CD4-positive, alpha-beta T cell (primary cell): ENCODE measurements at places on chromosomes 2 and 18.
A peak's percentile ranks its signal among the peaks of the same experiment; 100 is the strongest.

DNA sequence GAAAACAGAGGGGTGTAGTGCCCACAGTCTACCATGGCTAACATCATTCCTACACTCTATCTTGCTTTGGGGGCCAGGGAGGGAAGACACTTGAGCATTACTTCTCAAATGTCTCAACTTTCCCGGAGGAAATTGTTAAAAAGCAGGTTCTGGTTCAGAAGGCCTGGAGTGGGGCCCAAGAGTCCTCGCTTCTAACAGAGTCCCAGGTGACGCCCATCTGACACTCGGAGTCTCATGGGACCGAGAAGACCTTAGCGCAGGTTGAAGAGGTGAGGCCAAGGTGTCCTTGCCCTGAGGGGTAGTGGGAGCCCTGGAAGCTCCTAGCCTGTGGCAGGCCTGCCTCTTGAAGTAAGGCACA, 40.1 kb downstream of the ZFP36L2 start:
- no peak overlapping the region for H3K27ac ChIP-seq
- DNase-seq, result no peak
- H3K36me3 ChIP-seq, result no peaks in the 10 kb centered on the region

GRCh38 chr18:61900504-61901281, 7.9 kb upstream of the RNF152 start:
- no peak for DNase-seq
- H3K27ac ChIP-seq, result no peak overlapping the region
- H3K4me1 ChIP-seq, result no peaks in the 10 kb centered on the region
- H3K4me3 ChIP-seq, result no peak overlapping the region

- H3K27ac ChIP-seq, result no peak overlapping the region
- no peaks in the 10 kb centered on the region for H3K27me3 ChIP-seq
- no peaks in the 10 kb centered on the region for H3K36me3 ChIP-seq
- no peak overlapping the region for H3K4me3 ChIP-seq
- no peak for DNase-seq
- H3K4me1 ChIP-seq, result no peaks in the 10 kb centered on the region
These were observed 69.5 kb upstream of the TMEM18 start for GRCh38 chr2:746697-747096.

GRCh38 chr2:218894151-218894879, 13.7 kb downstream of the WNT10A start:
- peaks cover under 1% of the 10 kb centered on the region for H3K27me3 ChIP-seq
- DNase-seq, result no peak
- H3K4me1 ChIP-seq, result peaks cover 73% of the 10 kb centered on the region
- peaks cover 3% of the 10 kb centered on the region for H3K36me3 ChIP-seq
- H3K4me3 ChIP-seq, result no peak overlapping the region

DNA sequence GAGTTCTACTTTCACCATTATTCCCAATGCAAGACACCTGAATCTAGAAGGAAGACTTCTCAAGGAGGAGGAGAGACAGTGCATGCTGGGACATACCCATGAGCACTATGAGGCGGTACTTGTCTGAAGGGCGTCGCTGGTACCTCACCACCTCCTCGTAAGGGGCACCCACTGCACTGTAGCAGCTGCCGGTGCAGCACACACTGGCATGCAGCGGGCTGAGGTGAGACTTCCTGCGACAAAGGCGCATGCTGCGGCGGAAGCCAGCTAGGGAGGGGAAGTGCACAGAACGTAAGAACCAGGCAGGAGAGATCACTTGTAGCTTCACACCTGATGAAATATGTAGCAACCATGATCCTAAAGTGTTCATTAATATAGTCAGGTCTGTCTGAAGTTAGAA, 12.8 kb upstream of the TMEM237 start:
- no peaks in the 10 kb centered on the region for H3K4me1 ChIP-seq
- DNase-seq, result peak; percentile 27
- H3K4me3 ChIP-seq, result no peak overlapping the region
- no peak overlapping the region for H3K27ac ChIP-seq
- H3K27me3 ChIP-seq, result peaks cover 4% of the 10 kb centered on the region
- H3K36me3 ChIP-seq, result no peaks in the 10 kb centered on the region

- no peak overlapping the region for H3K4me3 ChIP-seq
- H3K36me3 ChIP-seq, result no peaks in the 10 kb centered on the region
- no peak overlapping the region for H3K27ac ChIP-seq
- no peak for DNase-seq
- no peaks in the 10 kb centered on the region for H3K4me1 ChIP-seq
- H3K27me3 ChIP-seq, result no peaks in the 10 kb centered on the region
These were observed 58.8 kb downstream of the BAZ2B start for GRCh38 chr2:159557437-159558034.

GRCh38 chr2:226740039-226740648, 59.5 kb downstream of the IRS1 start:
- no peaks in the 10 kb centered on the region for H3K27me3 ChIP-seq
- no peak overlapping the region for H3K27ac ChIP-seq
- H3K4me1 ChIP-seq, result no peaks in the 10 kb centered on the region
- DNase-seq, result no peak

DNA sequence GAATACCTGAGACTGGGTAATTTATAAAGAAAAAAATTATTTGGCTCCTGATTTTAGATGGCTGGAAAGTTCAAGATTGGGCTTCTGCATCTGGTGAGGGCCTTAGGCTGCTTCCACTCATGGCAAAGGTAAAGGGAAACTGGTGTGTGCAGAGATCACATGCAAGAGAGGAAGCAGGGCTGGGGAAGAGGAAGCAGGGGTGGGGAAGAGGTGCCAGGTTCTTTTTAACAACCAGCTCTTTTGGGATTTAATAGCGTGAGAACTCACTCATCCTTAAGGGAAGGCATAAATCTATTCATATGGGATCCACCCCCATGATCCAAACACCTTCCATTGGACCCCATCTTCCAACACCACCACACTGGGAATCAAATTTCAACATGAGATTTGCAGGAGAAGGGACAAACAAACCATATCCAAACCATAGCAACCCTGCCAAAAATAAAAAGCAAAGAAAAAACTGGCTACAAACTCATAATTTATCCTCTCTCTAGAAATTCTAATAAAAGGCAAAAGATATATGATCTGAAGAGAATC, 30.4 kb downstream of the PRKRA start:
- H3K27ac ChIP-seq, result no peak overlapping the region
- no peak overlapping the region for H3K4me3 ChIP-seq
- no peaks in the 10 kb centered on the region for H3K27me3 ChIP-seq
- no peaks in the 10 kb centered on the region for H3K4me1 ChIP-seq

DNA sequence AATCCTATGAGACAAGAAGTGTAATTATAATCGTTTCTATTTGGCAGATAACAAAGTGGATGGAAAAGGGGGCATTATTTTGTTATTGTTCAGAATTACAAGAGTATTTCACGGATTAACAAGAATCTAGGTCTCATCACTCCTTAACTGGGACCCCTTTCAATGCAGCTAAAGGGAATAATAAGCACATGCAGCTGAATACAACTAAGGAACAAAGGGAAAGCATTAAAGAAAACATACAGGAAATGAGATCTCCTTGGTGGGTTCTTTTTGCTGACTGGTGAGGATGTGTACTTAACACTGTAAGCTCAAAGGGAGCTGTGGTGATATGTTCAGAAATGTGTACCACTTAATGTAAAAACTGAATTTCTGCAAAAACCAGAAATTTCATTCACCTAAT, 140.5 kb upstream of the WDSUB1 start:
- H3K4me1 ChIP-seq, result no peaks in the 10 kb centered on the region
- no peaks in the 10 kb centered on the region for H3K27me3 ChIP-seq
- peaks cover 7% of the 10 kb centered on the region for H3K36me3 ChIP-seq

DNA sequence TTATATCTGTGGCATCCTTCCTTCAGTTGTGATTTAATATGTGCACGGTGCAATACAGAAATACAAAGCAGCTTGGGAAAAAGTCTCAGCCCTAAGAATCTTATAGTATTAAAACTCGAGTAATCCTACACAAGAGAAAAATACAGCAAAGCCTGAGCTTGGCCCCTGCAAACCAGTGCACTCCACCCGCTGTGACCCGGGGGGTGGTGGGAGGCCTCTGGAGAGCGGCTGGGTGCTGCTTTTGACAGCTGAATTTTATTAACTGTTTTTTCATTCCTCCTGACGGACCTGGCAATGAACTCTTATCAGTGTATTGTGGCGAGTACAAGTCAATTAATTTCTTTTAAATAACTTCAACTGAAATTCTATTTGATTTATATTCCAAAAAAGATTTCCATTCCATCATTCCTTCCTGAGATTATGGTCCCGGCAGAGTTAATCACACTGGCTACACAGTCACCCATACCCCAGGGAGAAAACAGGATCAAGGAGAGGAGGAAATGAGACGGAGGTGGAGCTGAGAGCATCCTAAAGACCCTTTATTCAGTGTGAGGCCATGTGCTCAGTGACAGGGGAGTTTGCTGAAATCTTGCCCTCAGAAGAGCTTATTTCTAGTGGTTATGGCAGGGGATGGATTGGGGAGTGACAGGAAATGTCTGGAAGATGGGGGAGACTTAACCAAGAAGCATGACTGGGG, 124.8 kb downstream of the KLHL29 start:
- no peaks in the 10 kb centered on the region for H3K4me1 ChIP-seq
- H3K36me3 ChIP-seq, result no peaks in the 10 kb centered on the region
- H3K27ac ChIP-seq, result no peak overlapping the region
- H3K27me3 ChIP-seq, result no peaks in the 10 kb centered on the region

DNA sequence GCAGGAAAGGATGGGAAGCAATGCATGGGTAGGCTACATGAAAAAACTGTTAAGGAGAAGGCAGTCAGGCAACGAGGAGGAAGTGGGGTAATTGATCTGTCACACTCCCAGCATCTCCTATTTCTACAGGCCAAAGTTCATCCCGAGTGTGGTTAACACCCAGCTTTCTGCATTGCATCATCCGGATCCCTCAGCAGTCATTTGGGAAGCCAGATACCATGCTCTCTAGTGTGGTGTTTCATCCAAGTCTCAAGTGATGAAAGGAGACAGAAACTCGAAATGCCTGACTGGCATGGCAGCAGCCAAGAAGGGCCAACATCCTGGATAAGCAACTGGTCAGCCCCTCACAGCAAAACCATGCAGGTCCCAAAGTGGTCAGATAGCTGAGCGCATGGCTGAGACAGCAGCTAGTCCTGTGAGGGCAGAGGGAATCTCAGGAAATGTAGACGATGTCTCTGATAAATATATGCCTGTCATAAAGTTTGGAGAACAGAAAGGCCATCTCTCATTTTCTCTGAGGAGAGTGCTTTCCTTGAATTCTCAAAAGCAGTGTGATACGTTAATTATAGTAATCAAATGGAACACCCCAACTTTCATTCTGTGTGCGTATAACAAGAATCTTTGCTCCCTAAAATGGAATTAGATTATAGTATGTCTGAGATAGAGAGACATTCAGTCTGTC, 24.8 kb upstream of the HNRNPA3 start:
- H3K27ac ChIP-seq, result no peak overlapping the region
- no peaks in the 10 kb centered on the region for H3K27me3 ChIP-seq
- H3K36me3 ChIP-seq, result no peaks in the 10 kb centered on the region

GRCh38 chr18:56562479-56562878, 75.9 kb downstream of the TXNL1 start:
- no peak for DNase-seq
- H3K4me3 ChIP-seq, result no peak overlapping the region
- no peak overlapping the region for H3K27ac ChIP-seq
- no peaks in the 10 kb centered on the region for H3K4me1 ChIP-seq
- H3K36me3 ChIP-seq, result no peaks in the 10 kb centered on the region
- H3K27me3 ChIP-seq, result peaks cover 6% of the 10 kb centered on the region

- H3K4me3 ChIP-seq, result no peak overlapping the region
- no peak overlapping the region for H3K27ac ChIP-seq
- no peaks in the 10 kb centered on the region for H3K36me3 ChIP-seq
- DNase-seq, result no peak
These were observed 447.4 kb upstream of the PKDCC start for GRCh38 chr2:41600460-41600859.

DNA sequence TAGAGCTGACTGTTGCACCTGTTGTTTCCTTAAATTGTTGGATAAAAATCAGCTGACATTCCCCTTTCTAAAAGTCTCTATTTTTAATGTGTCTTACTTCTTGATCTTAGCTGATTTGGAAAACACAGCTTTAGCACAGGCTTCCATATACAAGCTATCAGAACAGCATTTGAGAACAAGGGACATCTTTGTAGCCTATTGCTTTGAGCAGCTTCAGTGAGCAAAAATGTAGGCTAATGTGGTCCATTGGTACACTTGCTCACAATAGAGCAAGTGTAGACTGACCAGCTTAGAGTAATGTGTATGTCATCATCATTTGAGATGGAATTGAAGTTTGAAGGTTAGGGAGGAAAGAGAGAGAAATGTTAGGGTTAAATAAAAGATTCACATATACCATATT, 7.0 kb downstream of the INPP1 start:
- no peaks in the 10 kb centered on the region for H3K27me3 ChIP-seq
- H3K4me3 ChIP-seq, result no peak overlapping the region
- H3K4me1 ChIP-seq, result no peaks in the 10 kb centered on the region
- H3K36me3 ChIP-seq, result no peaks in the 10 kb centered on the region

DNA sequence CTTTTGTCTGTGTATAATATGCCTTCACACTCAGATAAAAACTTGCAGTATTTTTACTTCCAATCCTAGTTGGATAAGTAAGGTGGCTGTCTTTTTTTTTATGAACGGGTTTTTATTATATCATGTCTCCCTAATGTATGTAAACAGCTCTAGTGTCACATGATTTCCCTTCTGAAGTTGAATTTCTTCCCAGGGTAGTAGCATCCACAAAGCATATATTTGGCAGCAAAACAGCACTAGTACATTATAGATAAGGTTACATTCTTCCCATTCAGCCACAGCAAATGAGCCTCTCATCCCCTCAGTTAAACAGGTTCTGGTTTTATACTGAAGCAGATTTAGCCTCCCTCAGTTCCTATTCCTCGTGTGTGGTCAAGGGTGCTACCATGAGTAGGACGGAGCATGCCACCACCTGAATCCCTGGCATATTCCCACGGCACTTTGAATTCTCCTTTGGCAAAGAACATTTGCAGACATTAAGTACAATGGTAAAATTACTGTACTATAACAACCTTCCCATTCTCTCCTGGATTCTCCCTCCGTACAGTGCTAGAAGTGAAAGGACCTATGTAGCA, 15.4 kb upstream of the DTNA start:
- no peak overlapping the region for H3K27ac ChIP-seq
- H3K36me3 ChIP-seq, result no peaks in the 10 kb centered on the region
- DNase-seq, result no peak
- H3K4me3 ChIP-seq, result no peak overlapping the region

- DNase-seq, result no peak
- H3K36me3 ChIP-seq, result peaks cover 8% of the 10 kb centered on the region
- H3K4me3 ChIP-seq, result no peak overlapping the region
- peaks cover 6% of the 10 kb centered on the region for H3K4me1 ChIP-seq
These were observed 10.2 kb downstream of the ZBTB14 start for GRCh38 chr18:5285326-5285725.

DNA sequence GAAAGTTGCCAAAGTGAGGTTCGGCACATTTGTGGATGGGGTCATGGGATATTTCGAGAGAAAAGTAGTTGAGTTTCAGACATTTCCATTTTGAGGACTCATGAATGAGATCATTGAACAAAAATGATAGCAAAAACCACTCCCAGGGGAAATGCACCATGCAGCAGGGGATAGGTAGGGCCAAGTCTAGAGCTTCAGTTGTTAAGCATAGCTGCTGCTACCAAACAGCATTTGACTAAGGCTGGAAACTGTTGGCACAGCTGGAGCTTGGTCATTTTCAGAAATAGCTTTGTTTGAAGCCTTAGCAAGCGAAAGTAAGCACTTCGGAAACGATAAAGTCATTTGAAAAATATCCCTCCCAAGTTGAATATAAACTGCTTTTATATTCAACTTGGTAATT, 431.8 kb downstream of the SOCS6 start:
- no peak for DNase-seq
- H3K27me3 ChIP-seq, result no peaks in the 10 kb centered on the region
- H3K36me3 ChIP-seq, result no peaks in the 10 kb centered on the region
- no peak overlapping the region for H3K4me3 ChIP-seq
- no peak overlapping the region for H3K27ac ChIP-seq
